ENCODE measurements at places on chromosomes 12 and 14.
A peak's percentile ranks its signal among the peaks of the same experiment; 100 is the strongest.

- peak; percentile 36 for DNase-seq
Observed at GRCh38 chr14:59190372-59190771, 1.9 kb downstream of the DAAM1 start.

- DNase-seq: no peak
Observed at GRCh38 chr14:33668066-33668465, 282.8 kb downstream of the EGLN3 start.

GRCh38 chr12:27064397-27065342 lies 17.7 kb downstream of the C12orf71 start:
- peak; percentile 38 for DNase-seq

DNA sequence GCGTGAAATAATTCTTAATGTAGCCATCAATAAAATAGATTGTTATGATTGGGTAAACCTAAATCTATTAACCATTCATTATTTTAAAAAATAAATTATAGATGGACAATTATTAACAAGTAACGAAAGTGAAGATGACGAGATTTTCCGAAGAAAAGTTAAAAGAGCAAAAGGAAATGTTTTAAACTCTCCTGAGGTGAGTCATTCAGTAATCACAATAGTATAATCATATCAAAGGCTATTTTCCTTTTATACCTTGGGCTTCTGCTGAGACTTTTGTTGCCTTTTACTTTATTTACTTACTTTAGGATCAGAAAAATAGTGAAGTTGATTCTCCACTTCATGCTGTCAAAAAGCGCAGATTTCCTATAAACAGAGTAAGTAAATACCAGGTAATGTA lies 45.6 kb downstream of the FANCM start:
- no peak for DNase-seq

- DNase-seq: no peak
Observed at GRCh38 chr12:26798023-26798422, 35.0 kb downstream of the ITPR2 start.

- no peak for DNase-seq
Observed at GRCh38 chr14:56585461-56586084, 6.0 kb downstream of the TMEM260 start.

DNA sequence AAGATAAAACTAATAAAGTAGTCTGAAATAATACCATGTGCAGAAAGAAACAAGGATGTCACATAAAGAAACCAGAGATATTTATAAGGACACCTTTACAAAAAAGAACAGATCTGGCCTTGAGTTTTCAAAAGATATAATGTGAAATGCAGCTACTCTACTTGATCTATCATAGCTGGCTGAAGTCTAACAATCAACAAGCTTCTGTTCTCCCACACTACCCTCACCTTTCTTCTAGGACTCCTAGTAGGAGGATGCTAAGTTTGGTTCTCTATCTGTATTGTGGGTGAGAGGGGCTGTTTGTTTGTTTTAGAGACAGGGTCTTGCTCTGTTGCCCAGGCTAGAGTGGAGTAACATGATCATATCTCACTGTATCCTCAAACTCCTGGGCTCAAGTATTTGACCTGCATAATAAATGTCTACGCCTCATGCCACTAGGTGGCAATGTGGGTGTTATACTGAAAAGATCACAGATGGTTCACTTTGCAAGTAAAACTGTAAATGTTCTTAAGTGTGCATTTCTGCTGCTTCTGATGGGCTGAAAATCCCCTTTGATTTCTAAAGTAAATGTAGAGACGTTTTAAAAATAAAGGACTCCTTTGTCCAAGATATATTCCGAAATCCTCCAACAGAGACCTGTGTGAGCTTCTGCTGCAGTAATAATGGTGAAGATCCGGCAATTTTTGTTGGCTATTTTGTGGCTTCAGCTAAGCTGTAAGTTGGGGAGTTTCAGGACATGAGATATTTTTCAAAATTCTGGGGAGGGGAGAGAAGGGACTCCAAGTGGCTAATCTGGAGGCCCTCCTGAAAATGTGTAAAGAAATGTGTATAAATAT lies 269.3 kb downstream of the DAD1 start:
- peak; percentile 48 for DNase-seq

GRCh38 chr12:9324782-9325181 lies 116.6 kb upstream of the PZP start:
- no peak for DNase-seq

DNA sequence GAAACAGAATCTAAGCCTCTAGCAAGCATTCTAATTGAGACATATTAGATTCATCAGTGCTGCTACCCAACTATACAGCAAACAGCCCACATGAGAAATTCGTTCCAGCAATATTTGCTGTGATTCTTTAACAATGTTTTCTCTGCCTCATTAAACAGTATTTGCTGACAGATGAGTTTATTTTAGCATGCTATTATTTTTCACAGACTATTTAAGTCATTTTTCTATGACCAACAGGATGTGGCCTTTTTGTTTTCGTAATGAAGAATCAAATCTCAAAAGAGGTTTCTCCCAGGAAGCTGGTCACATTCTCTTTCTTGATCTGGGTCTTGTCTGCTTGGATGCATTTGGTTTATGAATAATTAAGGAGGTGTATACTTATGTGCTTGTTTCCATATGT lies 23.2 kb upstream of the SERPINA12 start:
- no peak for DNase-seq

DNA sequence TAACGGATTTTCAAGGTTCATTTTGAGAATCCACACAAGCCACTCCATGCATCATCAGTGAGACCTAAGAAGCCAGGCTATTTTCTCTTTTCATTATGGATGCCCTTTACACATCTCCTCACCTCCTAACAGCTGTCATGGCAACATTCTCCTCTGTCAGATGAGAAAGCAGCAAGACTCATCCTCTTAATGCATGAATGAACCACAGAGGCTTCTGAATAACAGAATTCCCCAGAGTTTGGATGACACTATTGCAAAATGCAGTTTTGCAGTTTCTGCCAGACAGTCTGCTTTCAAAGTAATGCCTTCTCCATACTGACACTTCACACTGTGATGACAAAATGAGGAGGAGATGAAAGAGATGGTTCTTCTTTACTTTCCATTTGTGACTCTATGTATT lies 286.7 kb upstream of the GRIP1 start:
- DNase-seq: no peak

- no peak for DNase-seq
Observed at GRCh38 chr12:6968426-6968825, 2.0 kb downstream of the PHB2 start.

DNA sequence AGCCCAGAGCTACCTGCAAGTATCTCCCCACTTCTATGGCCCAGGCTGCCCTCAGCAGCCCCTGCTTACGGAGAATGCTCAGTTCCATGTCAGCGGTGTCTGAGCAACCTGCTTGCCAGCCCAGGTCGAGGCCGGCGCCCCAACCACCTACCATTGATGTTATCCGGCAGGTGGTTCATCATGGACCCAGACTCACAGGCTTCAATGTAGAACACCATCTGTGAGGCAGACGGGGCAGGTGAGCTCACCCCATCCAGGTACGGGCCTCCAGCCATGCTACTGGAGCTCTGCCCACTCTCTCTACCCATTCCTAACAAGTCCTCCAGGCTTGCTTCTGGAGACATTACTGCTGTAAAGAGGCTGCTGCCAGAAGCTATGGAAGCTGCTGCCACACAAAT lies 35.8 kb downstream of the LGMN start:
- DNase-seq: no peak

- no peak for DNase-seq
Observed at GRCh38 chr14:71833476-71833875, 98.8 kb upstream of the RGS6 start.

GRCh38 chr12:3790642-3791041 lies 37.7 kb upstream of the CRACR2A start:
- DNase-seq: no peak

DNA sequence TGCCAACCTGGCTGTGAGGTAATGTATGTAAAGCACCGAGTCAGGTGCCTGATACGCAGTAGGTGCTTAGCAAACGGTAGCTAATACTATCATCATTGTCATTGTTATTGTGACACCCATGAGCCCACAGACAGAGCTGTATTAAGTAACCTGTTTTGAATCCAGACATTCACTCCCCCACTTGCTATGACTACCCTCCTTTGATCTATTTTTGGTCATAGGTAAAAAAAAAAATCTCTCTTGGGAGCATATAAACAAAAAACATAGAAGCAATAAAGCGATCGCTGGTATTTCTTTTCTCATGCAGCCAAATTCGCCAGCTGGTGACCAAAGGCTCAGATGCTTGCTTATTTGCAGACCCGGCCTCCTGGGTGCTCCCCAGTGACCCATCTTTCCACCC lies 330.2 kb downstream of the DPF3 start:
- DNase-seq: no peak

DNA sequence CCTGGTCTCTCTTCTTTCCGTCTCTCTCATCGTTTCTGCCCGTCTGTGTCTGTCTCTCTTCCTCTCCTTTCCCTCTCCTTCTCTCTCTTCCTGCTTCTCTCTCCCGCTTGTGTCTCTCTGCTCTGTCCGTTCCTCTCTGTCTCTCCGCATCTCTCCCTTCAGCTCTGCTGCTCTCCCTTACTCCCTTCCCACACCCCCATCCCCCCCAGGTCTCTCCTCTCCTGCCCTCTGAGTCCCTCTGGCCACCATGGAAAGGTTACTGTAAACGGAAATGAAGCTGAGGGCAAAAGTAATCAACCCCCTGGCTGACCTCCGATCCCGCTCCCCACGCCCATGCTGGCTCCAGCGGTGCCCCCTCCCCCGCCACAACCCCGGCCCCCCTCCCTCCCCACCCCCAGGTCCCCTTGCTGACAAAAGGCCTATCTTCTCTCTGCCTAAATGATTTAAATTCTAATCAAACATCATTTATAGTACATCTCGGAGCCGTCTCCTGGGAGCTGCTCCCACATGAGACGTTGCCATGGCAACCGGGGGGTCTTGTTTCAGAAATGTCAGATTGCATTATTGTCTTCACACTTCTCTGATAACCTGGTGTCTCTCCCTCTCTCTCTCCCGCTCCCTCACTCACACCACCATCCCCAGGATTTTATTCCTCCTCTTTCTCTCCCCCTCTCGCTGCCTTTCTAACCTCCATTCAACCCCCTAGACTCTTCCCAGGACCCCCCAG lies 203.8 kb downstream of the RBM19 start:
- no peak for DNase-seq

GRCh38 chr12:96064271-96064670 lies 28.9 kb upstream of the LTA4H start:
- DNase-seq: no peak

DNA sequence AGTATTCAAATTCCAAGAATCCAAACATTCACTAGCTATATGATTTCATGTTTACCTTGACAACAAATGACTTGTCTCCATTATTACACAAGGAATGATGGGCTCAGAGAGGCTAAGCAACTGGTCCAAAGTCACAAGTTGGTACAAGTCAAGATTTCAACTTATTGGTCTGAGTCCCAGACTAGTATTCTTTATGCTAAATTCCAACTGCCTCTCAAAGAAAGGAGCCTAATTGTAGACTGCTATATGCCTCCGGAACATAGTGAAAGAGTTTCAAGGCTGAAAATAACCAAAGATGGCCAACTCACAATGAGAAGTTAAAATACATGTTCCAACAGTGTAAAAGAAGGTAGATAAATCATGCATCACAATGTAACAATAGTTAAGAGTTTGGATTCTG lies 7.5 kb downstream of the BTG1 start:
- DNase-seq: no peak

GRCh38 chr12:39503439-39503838 lies 60.5 kb upstream of the KIF21A start:
- no peak for DNase-seq

DNA sequence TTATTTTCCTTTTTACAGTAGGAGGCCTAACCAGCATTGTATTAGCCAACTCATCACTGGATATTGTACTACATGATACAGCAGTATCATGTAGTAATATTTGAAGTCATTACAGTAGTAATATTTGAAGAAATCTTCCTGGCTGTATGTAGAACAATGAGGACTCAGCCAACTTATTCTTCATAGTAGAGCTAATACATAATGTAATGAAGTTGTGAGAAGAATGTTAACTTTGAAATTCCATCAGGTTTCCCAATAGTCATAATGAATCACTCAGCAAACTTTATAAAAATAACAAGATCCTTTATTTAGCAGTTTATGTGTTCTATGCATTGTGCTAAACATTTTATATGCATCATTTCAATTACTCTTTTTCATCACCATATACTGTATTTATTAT lies 61.8 kb downstream of the LRRK2 start:
- DNase-seq: no peak

DNA sequence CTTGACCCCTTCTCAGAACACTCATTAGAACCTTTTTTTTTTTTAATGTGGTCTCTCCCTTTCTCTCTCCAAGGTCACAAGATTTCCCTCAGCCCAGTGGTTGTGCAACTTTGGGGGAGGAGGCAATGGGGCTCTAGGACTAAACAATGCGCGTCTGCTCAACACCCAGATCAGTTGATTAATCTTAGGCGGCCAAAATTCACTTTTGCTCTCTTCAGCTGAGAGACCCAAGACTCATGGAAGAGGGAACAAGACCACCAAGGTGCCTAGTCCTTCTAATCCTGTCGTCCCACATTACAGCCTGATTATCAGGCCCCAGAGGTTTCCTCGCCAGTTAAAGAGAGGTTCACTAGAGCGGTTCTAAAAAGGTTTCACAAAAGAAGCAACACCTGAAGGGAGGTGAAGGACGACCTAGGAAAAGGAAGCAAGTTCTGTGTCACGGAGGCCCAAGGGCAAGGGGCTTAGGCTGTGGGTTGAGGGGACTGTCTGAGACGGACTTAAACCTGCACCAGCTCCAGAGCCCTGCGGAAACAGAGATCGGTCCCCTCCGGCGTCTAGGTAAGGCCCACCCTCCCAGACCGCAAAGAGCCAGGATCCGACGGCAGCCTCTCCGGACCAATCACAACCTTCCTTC lies 824 bp upstream of the TARBP2 start:
- no peak for DNase-seq

DNA sequence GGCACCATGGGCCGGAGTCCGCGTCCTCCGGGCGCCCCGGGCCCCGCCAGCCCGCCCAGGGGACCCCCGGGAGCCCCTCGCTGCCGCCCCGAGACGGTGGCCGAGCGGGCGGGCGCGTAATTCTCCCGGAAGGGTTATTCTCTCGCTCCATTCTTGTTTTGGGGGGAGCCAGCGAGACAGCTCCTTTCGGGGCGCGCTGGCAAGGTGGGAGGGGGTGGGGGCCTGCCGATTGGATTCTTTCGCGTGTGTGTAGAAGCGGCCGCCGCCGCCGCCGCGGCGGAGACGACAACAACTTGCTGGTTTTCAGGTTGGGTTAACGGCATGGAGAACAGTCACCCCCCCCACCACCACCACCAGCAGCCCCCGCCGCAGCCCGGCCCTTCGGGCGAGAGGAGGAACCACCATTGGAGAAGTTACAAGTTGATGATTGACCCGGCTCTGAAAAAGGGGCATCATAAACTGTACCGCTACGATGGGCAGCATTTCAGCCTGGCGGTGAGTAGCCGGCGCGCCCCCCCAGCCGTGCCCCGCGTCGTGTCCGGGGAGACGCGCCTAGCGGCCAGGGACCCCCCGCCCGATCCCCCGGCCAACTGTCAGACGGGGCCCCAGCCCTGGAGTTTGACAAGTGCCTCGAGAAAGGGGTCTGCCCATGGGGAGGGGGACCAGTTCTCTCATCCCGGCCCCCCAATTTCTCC lies 755 bp downstream of the SETD1B start:
- peak; percentile 66 for DNase-seq

GRCh38 chr14:22650960-22651521 lies 6.9 kb upstream of the OR6J1 start:
- DNase-seq: no peak

- no peak for DNase-seq
Observed at GRCh38 chr14:92549105-92549858, 35.7 kb downstream of the RIN3 start.

GRCh38 chr12:110371408-110372055 lies 32.0 kb downstream of the ANAPC7 start:
- peak; percentile 71 for DNase-seq
